Epithelial cell of proximal tubule (primary cell): ENCODE measurements at places on chromosomes 5 and 9. TPM values are rescaled to one million over a fixed set of nuclear protein-coding genes. Genes with fewer than 3 reads are reported as not detected.

The DNAI1 gene
- 0.06 TPM in 1 of 2 replicates, not detected in the other for total RNA-seq

The ADAMTSL2 gene
- not detected in 2 replicates for total RNA-seq

The LCN6 gene
- total RNA-seq = not detected in 2 replicates

The DBH gene
- not detected in 2 replicates for total RNA-seq

DNA sequence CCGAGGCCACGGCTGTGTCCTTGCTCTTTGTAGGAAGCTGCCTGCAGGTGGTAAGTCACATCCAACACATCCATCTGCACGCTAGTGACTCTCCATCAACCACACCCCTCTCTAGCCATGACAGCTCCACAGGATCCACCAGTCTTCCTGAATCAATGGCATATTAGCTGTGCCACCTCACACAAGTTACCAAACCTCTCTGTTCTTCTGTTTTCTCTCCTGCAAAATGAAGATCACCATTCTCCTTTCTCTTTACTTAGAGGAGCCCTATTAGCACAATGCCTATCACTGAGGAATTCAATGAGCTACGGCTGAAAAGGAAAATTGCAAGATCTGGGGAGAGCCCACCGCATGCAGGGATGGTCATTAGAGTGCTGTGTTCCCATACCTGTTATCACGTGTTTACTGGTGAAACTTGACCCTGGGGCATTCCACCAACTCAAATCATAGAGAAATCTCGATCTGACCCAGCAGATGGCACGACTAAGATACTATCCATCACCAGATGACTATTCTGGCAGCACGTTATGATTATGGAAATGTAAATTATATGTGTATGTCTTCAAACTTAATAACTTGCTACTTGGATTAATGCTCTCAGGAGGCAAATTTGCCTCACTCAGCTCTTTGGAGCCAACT lies 20.9 kb downstream of the WHRN start:
- no peak for DNase-seq

DNA sequence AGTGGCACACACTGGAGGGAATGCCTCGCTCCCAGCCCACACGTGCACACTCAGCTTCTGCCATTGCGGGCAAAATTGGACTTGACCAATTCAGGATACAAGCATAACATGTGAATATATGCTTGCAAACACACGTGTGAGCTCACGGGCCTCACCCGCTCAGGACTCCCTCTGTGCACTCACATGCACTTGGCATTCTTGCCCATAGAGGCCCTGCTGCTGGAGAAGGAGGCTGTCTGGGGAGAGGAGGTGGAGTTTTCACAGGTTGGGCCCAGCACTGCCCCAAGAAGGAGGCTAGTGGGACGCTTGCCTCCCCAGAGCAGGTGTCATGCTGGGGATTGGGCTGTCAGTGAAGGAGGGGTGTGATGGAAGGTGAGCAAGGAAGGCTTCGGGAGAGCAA lies 1.7 kb downstream of the MYMK start:
- no peak for DNase-seq

- DNase-seq = no peak
Measured at GRCh38 chr9:12980085-12980851, 205.4 kb downstream of the LURAP1L start.

GRCh38 chr5:143170104-143170503 lies 233.4 kb downstream of the NR3C1 start:
- no peak for DNase-seq

DNA sequence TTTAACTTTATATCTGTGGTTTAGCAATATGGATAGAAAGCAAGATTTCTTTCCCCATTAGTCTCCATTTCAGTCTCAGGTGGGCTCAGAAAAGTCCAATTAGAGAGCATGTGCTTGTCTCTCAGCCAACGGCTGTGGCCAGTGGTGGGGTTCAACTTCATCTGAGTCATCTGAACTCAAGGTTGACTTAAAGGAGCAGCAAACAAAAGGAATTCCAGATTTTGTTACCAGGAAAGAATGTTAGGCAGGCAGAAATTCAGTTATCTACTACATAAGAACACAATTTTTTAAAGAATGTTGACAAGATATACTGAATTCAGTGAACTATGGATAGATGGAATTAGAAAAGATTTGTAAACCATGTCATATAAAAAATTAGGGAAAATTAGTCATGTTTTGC lies 784.1 kb downstream of the MAT2B start:
- no peak for DNase-seq

DNA sequence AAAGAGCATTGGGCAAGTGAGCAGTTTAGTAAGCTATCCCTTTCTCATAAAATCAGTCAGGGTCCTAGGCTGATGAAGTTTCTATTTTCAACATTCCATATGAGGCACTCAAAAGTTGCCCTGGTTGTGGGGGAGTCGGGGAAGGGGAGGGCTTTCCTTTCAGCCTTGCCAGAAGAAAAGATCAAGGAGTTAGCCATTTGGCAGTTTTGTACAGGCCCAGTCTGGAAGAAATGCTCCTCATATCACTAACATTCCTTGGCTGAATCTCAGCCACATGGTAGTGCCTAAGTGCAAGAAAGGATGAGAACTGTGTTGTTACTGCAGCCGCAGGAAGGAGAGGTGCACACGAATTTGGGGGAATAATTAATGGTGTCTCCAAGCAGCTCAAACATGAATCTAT lies 60.8 kb downstream of the ZNF474 start:
- no peak for DNase-seq

DNA sequence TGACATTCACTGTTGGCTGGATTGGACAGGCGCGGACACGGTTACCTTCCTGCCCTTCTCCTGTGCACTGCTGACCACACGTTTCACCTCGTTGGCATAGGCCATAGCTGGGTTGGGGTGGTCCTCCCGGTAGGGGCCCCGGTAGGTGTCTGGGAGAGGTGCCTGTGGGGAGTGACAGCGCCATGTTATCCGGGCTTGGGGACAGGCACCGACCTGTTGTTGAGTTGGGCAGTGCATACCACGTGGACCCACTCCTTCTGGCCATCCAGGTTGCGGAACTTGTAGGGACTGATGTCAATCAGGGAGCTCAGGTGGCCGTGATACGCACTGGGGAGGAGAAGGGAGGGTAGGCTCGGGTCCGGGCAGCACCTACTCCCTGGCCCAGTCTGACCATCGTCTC lies 8.2 kb downstream of the PHYKPL start:
- no peak for DNase-seq
